ENCODE measurements at places on chromosomes 4 and X.

- peak; percentile 89 for DNase-seq
Observed at GRCh38 chrX:155216179-155216939, at the start of gene VBP1. TSS of gene VBP1 (plus strand) at chrX:155216460. CDS start at chrX:155216483, 23 bp downstream.

DNA sequence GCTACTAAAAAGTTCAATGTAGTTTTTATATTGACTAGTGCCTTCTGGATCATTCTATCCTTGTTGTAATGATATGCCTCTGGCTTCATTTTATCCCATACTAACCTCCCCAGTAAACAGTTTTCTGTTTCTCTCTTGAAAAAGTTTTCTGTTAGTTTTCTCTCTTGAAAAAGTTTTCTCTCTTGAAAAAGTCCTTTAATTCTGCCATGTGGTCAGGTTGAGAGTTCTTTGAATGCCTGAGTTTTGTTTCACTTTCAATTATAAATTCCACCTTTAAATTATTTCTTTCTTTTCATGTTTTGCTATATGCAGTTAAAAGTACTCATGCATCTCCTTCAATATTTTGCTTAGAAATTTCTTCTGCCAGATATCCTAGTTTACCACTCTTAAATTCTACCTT is 1139.6 kb downstream of the STPG2 start:
- no peak for DNase-seq

- DNase-seq = peak; percentile 74
Observed at GRCh38 chr4:184328022-184328736, 110.5 kb upstream of the ENPP6 start.

DNA sequence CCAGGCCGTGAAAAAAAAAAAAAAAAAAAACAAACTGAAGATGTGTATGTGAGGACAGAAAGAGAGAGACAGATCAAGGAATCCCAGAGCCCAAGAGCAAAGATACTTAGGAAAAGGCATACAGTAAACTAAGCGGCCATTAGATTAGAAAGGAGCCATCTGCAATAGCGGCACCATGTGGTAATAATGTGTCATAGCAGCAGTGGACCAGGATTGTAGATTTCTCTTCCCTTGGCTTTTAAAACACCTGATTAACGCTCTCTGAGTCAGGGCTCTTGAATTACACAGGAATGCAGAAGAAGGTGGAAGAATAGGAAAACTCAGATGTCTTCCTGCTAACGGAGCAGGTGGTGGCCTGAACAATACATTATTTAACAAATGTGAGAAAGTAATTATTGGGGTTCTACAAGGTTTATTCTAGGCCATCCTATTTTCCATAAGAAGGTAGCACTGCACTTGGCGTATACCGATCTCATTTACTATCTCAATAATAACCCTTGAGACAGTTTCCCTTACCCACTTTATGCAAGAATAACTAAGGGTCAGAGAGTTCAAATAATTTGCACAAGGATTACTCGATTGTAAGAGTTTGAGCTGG is 182.7 kb downstream of the KCNIP4 start:
- peak; percentile 64 for DNase-seq

Data from RWPE1 (cell line).